NCI-H1048 (cell line): ENCODE measurements at places on chromosomes 5 and 9.
A peak's percentile ranks its signal among the peaks of the same experiment; 100 is the strongest.

DNA sequence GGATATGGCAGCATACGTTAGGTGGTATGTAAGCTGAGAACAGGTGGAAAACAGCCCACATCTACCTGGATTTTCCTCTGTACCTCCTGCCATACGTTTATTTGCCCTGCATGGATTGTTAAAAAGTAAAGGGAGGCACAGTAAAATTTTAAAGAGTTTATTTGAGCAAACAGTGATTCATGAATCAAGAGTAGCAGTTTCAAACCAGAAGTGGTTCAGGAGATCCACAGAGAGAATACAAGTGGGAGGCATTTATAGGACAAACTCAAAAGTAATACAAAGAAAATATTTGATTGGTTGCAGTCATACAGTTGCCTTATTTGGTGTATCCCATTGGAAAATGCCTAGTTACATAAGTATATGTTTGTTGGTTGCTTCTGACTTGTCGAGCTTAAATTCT lies 117.6 kb downstream of the FAM170A start:
- no peak for DNase-seq

- DNase-seq: no peak
Measured at GRCh38 chr5:51652980-51653379, 269.7 kb downstream of the ISL1 start.

- DNase-seq: no peak
Measured at GRCh38 chr9:79129865-79130480, 441.8 kb upstream of the TLE4 start.

DNA sequence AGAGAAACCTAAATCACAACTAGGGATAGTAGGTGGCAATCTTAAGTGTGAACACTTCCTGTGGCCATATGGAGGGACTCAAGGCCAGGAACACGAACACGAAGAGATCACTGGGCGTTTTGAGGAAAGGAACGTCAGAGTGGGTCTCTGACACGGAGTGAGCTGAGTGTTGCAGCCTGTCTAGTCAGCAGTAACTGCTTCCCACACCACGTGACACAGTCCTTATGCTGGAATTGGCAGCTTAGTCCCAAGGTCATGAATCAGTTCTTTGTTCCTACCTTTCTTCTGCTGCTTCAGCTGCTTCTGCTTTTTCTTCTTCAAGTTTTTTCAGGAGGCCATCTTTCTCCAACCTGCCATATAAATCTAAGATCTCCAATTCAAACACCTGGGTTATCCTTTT lies 18.2 kb downstream of the SPACA9 start:
- DNase-seq: no peak

GRCh38 chr5:604391-604831 lies 7.7 kb upstream of the CEP72 start:
- no peak for DNase-seq

GRCh38 chr5:79929095-79929494 lies 62.0 kb downstream of the MTX3 start:
- no peak for DNase-seq

GRCh38 chr5:91095313-91095712 lies 287.8 kb downstream of the ARRDC3 start:
- DNase-seq: no peak

DNA sequence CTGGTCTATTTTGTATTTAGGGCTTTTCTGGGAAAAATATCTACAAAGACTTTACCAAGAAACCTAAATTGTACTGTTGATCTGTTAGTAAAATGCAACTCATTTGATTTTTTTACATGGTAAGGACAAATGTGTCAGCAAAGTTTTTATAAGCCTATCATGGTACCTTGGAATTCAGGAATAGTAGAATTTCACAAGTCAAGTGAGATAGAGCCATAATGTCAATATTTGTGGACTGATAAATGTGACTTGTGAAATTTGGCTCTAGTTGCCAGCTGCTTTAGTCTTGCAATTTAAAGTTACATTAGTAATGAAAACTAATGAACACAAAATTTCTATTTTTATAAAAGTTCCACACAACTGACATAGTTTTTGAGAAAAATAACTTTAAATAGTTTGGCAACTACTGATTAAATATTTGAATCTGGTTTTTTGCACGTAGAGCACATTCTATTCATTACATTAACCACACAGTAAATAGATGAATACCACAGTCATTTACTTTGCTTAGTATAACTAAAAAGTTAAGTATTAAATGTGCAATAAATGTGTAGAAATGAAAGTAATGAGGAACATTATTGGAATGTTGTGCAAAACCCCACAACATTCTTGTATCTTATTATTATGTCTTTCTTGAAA lies 41.2 kb upstream of the RIOK2 start:
- DNase-seq: no peak

- peak; percentile 60 for DNase-seq
Measured at GRCh38 chr9:128361986-128362646, 9.1 kb upstream of the URM1 start.

DNA sequence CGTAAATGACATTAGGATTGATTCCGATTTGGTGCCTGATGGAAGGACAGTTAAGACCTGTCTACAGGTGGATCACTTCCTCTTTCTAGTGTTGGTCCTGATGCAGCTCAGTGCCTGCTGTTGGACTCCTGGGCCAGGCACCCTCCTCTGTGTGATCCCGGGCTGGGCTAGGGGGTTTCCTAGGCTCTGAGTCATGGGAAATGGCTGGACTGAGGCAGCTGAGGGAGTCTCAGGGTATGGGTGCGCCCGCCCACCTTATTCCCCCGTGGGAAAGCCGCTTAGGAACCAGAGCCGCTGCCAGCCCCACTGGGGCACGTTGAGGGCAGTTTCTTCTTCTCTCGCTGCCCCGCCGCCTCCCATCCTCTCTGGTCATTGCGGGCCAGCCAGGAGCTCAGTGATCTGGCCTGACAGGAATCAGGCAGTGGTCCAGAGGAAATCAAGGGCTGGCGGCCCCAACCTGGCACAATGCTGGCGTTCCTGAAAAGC lies 12.9 kb downstream of the TCF7 start:
- no peak for DNase-seq

DNA sequence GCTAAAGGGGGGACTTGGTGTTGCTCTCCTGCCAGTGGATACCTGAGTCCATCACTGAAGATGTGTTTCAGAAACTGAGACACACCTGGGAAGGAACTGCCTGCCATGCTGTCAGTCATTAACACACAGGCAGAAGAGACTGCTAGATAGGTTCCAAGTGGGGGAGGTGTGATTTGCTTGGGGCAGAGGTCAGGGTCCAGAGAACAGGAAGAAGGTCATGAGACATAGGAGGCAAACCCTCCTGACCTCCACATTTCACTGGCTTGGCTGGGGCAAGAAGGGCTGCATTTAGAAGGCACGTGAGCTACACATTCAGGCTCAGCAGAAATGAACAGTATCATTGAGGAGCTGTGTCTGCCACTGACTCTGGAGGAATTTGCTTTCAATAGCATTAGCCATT lies 215.8 kb downstream of the HSPA4 start:
- DNase-seq: no peak

DNA sequence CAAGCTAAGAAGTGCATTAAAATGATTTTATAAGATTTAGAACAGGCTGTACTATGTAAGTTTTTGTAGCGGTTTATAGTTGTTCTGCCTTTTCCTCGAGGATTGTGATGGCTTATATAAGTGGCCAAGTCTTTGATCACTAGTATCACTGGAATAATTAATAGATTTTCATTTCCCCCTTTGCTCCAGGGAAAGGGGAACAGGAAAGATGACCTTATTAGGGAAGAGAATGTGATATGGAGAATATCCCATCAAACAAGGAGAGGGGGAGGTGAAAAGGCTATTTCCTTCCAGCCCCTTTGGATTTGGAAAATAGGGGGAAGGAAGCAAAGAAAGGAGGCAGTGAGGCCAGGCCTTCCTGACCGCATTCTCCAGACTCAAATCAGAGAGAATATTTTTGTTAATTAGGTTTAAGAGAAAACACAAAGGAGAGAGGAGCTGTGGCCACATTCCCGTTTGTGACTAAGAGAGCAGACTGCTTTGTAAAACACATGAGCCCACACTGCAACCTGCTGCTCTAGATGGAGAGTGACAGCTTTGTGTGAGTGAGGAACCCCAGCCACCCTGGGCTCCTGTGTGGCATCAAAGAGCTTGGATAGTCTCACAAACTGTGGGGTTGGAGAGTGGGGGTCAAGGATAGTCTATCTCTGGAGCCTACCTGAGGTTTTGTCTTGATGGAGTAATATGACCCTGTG lies 359.5 kb downstream of the DTWD2 start:
- DNase-seq: no peak

DNA sequence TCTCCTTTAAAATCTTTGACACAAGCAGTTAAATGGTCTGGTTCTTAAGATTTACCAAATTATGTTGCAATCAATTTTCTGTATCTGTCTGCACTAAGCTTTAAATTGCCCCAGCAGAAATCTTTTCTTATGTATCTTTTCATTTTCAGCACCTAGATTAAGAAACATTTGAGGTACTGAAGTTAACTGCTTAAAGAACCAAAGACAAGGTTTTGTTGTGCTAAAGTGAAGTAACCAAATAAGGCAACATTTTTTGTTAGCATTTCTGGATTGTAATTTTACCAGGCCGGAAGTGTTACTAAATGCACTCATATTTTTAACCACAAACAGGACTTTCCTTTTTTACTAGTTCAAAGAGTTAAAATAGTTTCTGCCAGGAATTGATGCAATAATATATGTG lies 24.1 kb upstream of the MTAP start:
- no peak for DNase-seq

- DNase-seq: no peak
Measured at GRCh38 chr9:87554976-87555375, 57.3 kb downstream of the DAPK1 start.

GRCh38 chr5:143758015-143758414 lies 53.9 kb upstream of the HMHB1 start:
- no peak for DNase-seq

GRCh38 chr9:130698514-130698913 lies 4.9 kb downstream of the EXOSC2 start:
- DNase-seq: no peak

DNA sequence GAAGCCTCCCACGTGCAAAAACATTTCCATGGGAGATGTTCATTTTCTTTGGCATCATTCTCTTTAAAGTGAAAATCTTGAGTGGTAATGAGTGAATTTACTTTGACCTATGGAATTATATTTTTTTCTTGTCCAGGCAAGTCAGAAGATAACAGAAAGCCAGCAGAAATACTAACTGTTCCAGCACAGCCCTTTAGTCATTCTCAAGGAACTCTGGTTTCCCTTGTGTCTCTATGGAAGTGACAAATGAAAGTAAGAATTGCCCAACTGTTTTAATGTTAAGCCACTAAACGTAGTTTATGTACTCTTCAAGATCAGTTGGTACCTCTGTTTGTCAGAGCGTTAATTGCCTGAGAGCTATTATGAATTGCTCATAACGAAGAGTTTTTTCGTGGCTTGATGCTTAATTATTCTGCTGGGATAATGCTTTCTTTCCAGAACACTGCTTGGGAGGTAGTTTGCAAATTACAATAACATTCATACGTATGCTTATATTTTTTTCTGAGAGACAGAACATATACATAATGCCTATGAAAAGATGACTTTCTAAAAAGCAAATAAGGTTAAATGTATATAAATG lies 84.5 kb upstream of the CER1 start:
- no peak for DNase-seq

- DNase-seq: no peak
Measured at GRCh38 chr5:97576956-97577355, 393.9 kb upstream of the RIOK2 start.

GRCh38 chr9:104345061-104345460 lies 159.0 kb upstream of the OR13F1 start:
- DNase-seq: no peak

DNA sequence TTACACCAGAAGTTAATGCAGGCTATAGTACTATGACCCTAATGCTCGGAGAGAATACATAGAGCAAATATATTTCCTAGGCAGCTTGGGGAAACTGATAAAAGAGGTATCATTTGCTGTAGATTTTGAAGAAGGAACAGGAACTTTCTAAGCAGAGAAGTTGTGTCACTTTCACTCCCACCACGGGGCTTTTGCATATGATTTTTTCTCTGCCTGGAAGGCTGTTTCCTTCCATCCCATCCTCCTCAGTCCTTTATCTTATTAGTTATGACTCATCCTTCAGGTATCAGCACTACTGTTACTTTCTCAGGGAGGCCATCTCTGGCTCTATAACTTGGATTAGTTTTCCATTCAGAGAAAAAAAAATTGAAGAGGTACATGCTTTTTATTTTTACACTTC lies 2006.1 kb upstream of the WWC1 start:
- no peak for DNase-seq

GRCh38 chr5:11048760-11049159 lies 287.7 kb upstream of the DAP start:
- no peak for DNase-seq

DNA sequence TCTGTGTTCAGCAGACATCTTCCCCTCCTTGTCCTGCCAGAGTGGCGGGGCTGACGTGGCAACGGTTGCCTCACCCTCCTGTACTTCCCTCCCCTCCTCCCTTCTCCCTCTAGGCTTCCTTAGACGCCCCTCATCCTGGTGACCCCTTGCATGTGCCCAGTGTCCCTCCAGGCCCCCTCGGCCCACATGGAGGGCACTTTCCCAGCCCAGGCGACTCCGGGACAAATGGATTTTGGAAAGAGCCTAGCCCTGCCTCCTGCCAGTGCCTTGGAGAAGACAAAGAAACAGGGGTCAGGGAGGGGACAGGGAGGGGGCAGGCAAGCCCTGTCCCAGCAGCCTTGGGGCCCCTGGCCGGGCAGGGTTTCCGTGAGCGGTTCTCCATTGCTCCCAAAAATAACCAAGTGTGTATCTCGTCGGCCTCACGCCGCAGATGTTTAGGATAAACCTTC lies 38.3 kb upstream of the NEURL1B start:
- no peak for DNase-seq

GRCh38 chr9:116182876-116183275 lies 29.3 kb downstream of the PAPPA start:
- no peak for DNase-seq

DNA sequence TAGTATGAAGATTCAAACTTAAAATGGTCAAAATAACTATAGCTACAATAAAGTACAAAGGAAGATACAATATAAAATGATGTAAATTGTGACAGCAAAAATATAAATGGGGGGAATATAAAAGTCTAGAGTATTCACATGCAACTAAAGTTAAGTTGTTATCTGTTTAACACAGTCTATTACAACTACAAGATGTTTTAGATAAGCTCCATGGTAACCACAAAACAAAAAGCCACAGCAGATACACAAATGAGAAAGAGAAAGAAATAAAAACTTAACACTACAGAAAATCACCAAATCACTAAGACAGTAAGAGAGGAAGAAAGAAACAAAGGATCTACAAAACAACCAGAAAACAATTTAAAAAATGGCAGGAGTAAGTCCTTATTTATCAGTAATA lies 17.0 kb upstream of the SH3TC2 start:
- DNase-seq: no peak

DNA sequence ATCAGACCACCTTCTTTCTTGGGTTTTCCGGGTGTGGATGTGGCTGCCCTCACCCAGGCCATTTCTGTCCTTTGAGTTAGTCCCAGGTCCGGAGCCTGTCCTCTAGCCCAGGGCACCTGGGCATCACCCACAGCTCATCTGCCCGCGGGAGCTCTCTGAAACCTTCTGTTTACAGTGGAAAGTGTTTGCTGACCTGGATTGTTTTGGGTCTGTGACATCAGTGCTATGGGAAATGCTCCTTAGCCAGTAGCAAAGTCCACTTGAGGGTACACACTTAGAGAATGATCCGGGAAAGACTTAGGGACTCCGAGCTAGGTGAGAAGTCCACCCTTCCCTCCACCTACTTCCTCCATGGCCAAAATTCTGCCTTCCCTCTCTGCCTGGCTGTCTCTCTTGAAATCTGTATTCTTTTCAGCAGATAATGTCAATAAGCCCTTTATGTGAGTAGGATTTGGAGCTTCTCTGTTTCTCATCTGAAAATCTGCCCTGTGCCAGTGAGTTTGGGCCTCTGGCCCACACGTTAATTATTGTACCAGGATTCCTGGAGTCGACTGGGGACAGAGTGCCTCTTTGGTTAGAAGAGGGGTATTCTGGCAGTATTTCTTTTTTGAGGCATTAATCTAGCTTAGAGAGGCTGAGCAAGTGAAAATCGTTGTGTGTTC lies 19.9 kb downstream of the ABLIM3 start:
- DNase-seq: no peak
